ENCODE measurements at places on chromosomes 16 and 17.

- no peak for DNase-seq
Measured at GRCh38 chr17:40552806-40553693, 12.2 kb downstream of the CCR7 start.

DNA sequence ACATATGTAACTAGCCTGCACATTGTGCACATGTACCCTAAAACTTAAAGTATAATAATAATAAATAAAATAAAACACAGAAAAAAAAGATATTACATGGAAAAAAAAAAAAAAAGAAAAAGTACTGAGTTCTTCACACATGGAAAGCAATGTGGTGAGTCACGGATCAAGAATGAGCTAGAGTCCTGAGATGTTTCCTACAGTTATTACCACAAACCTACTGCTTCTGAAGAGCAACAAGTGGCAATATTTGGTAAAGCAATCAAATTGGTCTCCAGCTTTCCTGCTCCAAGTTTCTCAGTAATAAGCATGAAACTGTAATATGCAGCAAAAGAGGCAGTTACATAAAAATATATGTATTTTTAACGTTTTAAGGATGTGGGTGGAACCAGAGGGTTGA lies 223.3 kb upstream of the SALL1 start:
- DNase-seq, result no peak

- DNase-seq, result no peak
Measured at GRCh38 chr16:64857411-64857810, 264.5 kb downstream of the CDH11 start.

DNA sequence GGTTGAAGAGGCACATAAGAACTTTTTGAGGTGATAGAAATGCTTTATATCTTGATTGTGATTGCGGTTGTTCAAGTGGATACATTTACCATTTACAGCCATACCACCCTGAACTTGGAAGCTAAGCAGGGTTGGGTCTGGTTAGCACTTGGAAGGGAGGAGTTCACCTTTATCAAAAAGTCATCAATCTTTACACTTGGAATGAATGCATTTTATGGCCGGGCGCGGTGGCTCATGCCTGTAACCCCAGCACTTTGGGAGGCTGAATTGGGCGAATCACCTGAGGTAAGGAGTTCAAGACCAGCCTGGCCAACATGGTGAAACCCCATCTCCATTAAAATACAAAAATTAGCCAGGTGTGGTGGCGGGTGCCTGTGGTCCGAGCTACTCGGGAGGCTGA lies 9.5 kb upstream of the GJD3 start:
- no peak for DNase-seq

DNA sequence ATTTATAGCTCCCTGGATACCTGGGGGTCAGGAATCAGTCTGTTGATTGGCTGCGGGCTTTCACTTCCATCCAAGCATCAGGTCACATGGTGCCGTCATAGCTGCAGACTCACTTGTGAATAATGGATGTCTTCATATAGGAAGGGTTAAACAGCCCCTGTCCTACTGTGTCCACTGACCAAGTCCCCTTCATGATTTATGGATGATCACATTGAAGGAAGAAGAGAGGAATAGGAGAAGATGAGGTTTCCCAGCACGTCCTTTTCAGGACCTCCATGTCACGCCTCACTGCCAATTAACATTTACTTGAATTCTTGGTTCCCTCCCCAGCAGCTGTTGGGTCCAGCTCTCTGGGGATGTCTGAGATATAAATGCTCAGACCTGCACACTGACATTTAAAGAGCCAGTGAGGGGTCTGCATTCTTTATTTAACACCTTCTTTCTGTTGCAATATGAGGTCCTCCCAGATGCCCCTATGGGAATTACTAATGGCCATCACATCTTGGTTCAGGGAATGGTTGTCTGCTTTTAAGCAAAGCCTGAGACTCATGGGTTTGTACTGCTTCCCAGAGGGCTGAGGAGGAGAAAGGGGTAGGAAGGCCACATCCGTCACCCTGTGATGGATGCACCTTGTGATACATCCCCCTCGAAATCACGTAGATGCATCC lies 230.6 kb upstream of the HSBP1 start:
- DNase-seq, result no peak

Measured in NCI-H1694 treated with DMSO at 0.1 percent for 48 hours (cell line).